HFFc6 (cell line): ENCODE measurements at places on chromosomes 7 and 10. TPM values are rescaled to one million over a fixed set of nuclear protein-coding genes. Genes with fewer than 3 reads are reported as not detected.
A peak's percentile ranks its signal among the peaks of the same experiment; 100 is the strongest.

DNA sequence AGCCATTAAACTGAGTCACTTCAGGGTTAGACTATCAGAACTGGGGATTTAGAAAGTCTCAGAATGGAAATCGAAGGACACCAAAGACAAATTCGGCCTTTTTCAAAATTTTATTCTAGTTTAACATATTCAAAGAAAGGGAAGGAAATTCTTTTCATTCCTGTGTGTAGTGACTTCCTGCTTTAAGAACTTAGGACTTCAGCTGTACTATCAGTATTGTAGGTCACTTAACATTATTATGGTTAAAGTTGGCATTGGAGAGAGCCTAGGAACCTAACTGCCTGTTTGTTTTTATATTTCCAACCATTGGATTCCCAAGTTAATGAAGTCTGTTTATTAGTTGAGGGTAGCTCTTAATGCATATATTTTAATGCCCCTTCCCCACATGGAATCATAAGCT lies 63.7 kb downstream of the PTEN start:
- DNase-seq: peak; percentile 31

- DNase-seq: no peak
These were observed 10.9 kb downstream of the ADCK2 start for GRCh38 chr7:140683657-140684056.

GRCh38 chr7:27955011-27955410 lies 215.0 kb downstream of the TAX1BP1 start:
- no peak for DNase-seq

- DNase-seq: no peak
These were observed 499.5 kb upstream of the GALNT17 start for GRCh38 chr7:70632400-70632799.

GRCh38 chr7:10537764-10538163 lies 435.9 kb upstream of the PHF14 start:
- DNase-seq: no peak

- DNase-seq: peak; percentile 7
These were observed 1195.7 kb upstream of the SORCS1 start for GRCh38 chr10:108360187-108360586.

DNA sequence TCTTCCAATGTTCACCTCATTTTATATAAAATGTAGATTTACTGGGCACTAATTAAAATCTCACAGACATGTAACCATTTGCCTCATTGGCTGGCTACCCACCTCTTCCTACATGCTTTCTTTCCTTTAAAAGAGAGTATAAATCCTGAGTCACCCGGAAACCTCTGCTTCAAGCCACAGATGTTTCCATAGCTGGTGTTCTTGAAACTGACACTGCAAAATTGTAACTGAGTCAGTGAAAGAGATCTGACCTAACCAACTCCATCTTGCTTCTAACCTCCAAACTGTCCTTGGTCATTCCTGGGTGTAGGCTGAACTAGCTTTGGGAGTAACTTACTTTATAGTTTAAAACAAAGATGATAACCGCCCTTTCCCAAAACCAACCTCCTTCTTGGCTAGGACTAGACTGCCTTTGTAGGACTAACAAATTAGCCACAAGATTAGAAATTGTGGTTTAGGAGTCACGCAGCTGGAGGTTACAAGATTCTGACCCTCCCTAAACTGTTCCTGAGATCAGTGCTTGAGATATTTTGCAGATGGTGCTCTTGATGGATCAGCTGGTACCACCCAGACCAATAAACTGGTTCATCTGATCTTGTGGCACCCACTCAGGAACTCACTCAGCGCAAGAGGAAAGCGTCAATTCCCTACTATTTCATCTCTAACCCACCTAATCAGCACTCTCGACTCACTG lies 33.5 kb downstream of the SVOPL start:
- DNase-seq: no peak

- no peak for DNase-seq
These were observed 2.0 kb downstream of the GARS1 start for GRCh38 chr7:30596721-30597120.

DNA sequence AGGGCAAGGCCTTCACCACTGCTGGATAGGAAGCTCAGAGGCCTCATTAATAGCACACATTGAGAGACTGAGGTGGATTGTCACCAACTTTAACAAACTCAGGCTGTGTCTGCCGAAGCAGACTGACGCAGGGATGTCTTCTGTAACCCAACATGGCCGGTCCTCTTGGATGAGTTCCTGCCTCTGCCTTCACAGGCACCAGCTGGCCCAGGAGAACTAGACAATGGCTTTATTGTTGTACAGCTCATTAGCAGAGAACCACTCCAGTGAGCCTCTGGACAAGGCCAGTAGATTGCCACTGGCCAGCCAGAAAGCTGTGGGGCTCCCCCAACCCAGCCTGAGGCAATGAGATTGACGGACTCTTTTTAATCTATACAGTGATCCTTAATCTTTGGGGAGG lies 9.4 kb downstream of the NODAL start:
- no peak for DNase-seq

GRCh38 chr10:78254013-78254412 lies 220.3 kb downstream of the RPS24 start:
- DNase-seq: no peak

DNA sequence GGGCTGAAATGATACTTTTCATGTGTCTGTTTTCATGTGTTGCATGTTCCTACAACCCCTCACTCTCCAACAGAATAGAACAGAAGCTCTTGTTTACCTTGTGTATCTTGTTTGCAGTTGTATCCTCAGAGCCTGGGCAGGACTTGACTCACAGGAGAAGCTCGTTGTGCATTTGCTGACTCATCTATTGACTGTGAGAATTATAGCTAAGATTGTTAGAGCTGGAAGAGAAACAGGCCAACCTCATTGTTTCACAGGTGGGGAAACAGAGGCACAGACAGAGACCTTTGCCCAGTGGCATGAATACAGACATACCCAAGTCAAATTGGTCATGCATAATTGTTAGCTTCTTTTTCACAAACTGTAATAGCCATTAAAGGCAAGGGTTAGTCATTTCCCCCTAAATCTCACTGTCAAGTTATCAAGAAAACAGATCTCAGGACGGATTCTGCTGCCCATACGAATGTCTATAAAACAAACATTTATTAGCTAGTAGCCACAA lies 4.6 kb upstream of the TSPAN15 start:
- peak; percentile 91 for DNase-seq

SVOPL gene
- total RNA-seq: not detected in 3 replicates

DNA sequence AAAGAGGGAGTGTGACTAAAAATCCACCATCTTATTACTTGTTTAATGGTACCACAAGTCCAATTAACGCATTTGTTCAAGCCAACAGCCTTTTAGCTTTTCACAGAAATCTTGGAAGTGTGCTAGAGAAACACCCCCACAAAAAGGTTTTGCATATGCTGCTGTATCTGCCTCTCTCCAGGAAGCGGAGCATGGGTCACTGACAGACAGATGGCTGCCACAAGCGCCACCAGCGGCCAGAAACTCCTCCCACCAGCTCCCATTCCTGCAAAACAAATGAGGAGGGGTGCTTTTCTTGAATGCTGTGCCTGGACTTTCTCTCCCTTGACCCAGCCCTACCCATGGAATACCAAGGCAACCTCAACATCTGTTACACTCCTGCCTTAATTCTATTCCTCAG lies 176.3 kb upstream of the LRGUK start:
- no peak for DNase-seq

GRCh38 chr7:8390262-8390626 lies 43.2 kb upstream of the NXPH1 start:
- no peak for DNase-seq

- no peak for DNase-seq
These were observed 2.7 kb downstream of the AOC1 start for GRCh38 chr7:150855046-150855445.

DNA sequence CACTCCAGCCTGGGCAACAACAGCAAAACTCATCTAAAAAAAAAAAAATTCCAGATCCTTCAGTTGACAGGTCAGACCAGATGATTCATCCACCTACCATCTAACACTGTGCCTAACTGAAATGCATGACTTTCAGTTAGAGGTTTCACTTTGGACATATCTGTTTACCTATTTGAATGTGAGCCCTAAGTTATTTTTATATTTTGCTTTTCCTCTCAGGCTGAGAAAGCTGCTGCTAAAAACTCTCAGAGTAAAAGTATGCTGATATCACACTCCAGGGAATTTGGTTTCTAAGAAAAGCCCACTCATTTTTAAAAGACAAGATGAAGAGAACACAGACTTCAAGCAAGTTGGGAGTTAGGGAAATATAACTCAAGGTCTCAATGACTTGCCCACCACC lies 126.0 kb downstream of the SGMS1 start:
- peak; percentile 59 for DNase-seq

DNA sequence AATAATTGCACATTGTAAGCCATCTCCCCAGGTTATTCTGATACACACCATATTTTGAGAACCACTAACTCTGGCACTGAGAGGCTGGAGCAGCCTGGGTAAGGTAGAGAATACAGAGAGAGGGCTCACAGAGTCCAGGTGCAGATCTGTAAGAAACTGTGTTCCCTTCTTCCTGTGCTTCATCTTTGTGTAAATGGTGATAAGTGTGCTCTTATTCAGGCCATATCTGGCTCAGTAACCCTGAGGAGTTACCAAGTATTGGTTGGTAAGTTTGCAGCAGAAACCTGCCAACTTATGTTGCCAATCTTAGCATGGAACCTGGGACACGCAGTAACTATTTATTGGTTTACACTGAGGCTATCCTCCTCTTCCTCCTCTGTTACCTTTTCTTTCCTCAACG lies 16.2 kb upstream of the ICA1 start:
- DNase-seq: no peak

GRCh38 chr7:124413029-124413428 lies 352.6 kb downstream of the GPR37 start:
- no peak for DNase-seq

DNA sequence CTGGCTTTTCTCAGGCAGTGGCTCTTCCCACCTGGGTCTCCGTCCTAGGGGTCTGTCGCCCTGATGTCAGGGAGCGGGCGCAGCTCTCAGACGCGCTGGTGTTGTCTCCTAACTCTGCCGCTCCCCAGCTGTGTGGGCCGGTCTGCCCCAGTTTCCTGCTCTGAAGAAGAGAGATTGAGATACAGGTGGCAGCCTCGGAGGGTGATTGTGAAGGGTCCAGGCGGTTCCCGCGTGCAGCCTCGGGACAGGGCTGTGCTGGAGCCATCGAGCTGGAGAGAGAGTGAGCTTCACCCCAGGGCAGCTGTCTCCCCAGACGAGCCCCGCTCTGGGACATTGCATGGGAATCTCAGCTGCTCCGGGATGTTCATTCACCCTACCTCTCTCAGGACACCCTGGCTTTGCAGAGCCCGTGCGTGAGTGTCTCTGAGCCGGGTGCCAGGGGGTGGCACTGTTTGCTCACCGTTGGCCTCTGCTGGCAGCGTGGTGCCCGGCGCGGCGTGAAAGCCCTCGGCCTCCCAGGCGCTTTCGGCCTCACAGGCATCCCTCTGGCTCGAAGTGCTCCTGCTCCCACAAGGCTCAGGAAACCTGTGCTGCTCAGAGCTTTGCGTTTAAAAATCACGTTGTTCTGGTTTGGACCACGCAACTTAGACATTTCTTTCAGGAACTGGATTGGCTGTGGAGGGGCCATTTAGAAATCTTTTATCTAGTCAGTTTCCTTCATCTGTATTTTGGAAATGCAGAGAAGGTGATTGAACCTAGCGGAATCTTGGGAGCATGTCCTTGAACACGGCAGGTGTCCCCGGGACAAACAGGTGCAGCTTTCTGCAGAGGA lies 33.8 kb upstream of the ZFAND2A start:
- peak; percentile 45 for DNase-seq

- no peak for DNase-seq
These were observed 86.3 kb downstream of the MRPL32 start for GRCh38 chr7:43018446-43018845.

GRCh38 chr7:936386-937054 lies 18.0 kb downstream of the ADAP1 start:
- DNase-seq: no peak

DNA sequence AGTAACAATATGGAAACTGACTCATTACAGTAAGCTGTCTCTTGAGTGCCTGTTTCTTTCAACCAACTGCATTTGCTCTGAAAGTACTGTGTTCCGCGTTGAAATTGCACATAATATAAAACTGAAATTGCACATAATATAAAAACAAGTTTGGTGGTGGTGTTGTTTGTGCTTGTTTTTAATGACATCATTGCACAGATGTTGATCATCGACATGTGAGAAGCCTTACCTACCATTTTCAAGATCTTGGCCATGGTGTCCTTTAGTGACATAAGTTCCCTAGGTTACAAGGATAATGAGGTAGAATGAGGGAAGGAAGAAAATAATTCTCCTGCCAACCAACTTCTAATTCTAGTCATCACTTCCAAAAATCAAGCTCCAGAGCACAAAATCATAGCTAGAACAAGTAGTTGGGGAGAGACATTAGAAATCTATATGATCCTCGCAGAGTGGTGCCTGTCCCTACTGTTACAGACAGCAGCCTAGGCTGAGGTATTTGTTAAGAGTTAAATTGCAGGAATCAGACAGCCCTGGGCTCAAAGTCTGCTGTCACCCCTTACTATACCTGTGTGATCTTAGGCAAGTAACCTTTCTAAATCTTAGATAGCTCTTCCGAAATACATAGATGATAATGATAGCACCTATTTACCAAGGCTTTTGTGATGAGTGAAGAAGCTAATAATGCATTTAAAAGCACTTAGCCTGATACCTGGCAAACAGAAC lies 29.3 kb downstream of the DOCK4 start:
- no peak for DNase-seq

KLF14 gene
- not detected in 2 replicates for total RNA-seq

- no peak for DNase-seq
These were observed 153.7 kb downstream of the FAM107B start for GRCh38 chr10:14621037-14621436.

TMEM270 gene
- not detected in 3 replicates for total RNA-seq

GRCh38 chr10:19944911-19945663 lies 128.9 kb downstream of the PLXDC2 start:
- no peak for DNase-seq
